ENCODE measurements at places on chromosomes 11 and 22.
A peak's percentile ranks its signal among the peaks of the same experiment; 100 is the strongest.

- H3K27ac ChIP-seq = peak overlapping the region; percentile 86
- no peaks in the 10 kb centered on the region for H3K27me3 ChIP-seq
- H3K4me1 ChIP-seq = peaks cover 19% of the 10 kb centered on the region
These were observed 60.5 kb downstream of the CYB5R2 start for GRCh38 chr11:7612661-7613393.

GRCh38 chr11:74373382-74373781 lies 24.9 kb downstream of the PGM2L1 start:
- H3K36me3 ChIP-seq = peaks cover 9% of the 10 kb centered on the region
- DNase-seq = no peak
- H3K4me3 ChIP-seq = no peak overlapping the region
- H3K27ac ChIP-seq = no peak overlapping the region
- peaks cover 25% of the 10 kb centered on the region for H3K4me1 ChIP-seq
- H3K27me3 ChIP-seq = no peaks in the 10 kb centered on the region

- H3K4me1 ChIP-seq = peaks cover 12% of the 10 kb centered on the region
- peak overlapping the region; percentile 35 for H3K27ac ChIP-seq
- H3K4me3 ChIP-seq = no peak overlapping the region
- DNase-seq = no peak
- H3K36me3 ChIP-seq = peaks cover 38% of the 10 kb centered on the region
These were observed 54.4 kb downstream of the ALX4 start for GRCh38 chr11:44255406-44256071.

GRCh38 chr11:96267001-96267495 lies 75.9 kb downstream of the MAML2 start:
- H3K27ac ChIP-seq = peak overlapping the region; percentile 79
- no peak for DNase-seq
- H3K36me3 ChIP-seq = peaks cover 35% of the 10 kb centered on the region
- no peak overlapping the region for H3K4me3 ChIP-seq
- H3K4me1 ChIP-seq = peaks cover 44% of the 10 kb centered on the region

DNA sequence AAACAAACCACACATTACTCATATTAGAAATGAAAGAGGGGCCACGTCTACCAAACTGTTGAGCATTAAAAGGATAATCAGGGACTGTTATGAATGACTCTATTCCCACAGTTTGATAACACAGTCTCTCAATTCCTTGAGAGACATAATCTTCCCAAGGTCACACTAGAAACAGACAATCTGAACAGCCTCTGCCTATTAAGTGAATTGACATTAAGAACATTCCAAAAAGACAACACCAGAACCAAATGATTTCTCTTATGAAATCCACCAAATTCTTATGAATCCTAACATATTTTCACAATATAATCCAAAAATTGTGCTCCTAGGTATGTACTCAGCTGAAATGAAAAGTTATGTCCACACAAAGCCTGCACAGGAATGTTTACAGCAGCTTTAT lies 4.6 kb downstream of the RFPL1 start:
- H3K4me1 ChIP-seq = peaks cover 17% of the 10 kb centered on the region
- peak overlapping the region; percentile 73 for H3K27ac ChIP-seq
- H3K27me3 ChIP-seq = no peaks in the 10 kb centered on the region
- H3K4me3 ChIP-seq = no peak overlapping the region

DNA sequence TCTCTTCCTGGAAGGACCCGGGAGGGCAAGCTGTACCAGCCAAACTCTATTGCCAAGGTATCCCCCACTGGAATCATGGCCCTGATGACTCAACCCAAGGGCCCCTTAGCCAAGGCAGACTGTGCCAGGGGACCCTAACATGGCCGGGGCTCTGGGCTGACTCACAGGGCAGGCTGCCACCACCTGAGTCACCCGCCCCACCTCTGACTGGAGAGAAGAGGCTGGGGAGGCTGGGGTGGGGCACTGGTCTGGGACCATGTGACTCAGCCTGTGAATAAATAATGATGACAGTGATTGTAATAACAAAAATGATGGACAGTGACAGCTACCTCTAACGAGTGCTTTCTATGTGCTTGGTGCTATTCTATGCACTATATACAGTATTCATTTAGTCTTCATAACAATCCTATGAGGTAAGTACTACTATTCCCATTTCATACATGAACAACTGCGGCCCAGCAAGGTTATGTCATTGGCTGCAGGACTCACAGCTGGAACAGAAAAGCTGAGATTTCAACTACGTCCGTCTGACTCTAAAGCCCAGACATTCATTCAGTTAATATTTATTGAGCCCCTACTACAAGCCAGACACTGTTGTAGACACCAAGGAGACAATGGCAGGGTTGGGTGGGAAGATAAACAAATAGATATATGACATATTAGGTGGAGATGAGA lies 84.2 kb downstream of the FBXO7 start:
- peaks cover 31% of the 10 kb centered on the region for H3K4me1 ChIP-seq
- H3K27me3 ChIP-seq = no peaks in the 10 kb centered on the region
- no peak overlapping the region for H3K4me3 ChIP-seq
- no peak for DNase-seq

DNA sequence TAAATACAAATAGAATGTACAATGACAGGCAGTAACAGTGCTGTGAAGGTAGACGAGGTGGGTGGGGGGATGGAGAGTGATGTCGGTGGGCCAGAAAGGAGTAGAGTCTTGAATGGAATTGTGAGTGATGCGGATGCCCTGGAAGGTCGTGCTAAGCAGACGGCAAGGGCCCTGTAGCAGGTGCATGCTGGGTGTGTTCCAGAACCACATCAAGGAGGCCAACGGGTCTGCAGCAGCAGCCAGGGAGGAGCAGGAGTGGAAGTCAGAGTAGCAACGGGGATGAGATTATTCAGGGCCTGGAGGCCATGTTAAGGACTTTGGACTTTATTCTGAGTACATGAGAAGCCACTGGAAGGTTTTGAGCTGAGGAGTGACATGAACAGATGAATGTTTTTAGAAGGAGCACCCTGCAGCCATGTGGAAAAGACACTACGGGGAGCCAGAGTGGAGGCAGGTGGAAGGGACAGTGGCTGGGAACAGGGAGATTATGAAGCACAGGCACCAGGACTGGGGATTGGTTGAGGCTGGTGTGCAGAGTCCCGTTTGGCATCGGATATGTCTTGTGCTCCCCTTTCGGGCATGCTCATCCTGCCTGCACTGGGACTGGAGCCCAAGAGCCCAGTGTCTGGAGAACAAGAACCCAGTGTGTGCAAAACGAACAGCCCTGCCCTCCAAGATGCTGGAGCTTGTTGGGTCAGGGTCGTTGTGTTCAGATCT lies 74.1 kb downstream of the COMMD9 start:
- DNase-seq = no peak
- H3K36me3 ChIP-seq = peaks cover 18% of the 10 kb centered on the region
- peaks cover 2% of the 10 kb centered on the region for H3K27me3 ChIP-seq

DNA sequence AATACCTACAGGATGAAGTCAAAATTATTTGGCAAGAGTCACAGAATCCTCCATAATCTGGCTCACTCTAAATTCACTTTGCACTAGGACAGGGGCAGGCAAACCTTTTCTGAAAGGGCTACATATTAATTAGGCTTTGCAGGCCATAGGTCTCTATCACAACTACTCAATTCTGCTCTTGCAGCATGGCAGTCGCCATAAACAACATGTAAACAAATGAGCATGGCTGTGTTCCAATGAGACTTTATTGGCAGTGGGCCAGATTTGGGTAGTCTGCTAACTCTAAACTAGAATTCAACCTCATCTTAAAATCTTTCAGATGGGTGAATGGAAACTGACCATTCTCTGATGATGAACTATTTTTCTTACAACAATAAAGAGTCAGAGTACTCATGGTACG lies 5.8 kb downstream of the THRSP start:
- H3K27me3 ChIP-seq = no peaks in the 10 kb centered on the region
- H3K27ac ChIP-seq = no peak overlapping the region
- no peak overlapping the region for H3K4me3 ChIP-seq
- H3K36me3 ChIP-seq = peaks cover 28% of the 10 kb centered on the region
- no peak for DNase-seq
- H3K4me1 ChIP-seq = peaks cover 3% of the 10 kb centered on the region

GRCh38 chr11:120211522-120212258 lies 858 bp downstream of the OAF start:
- H3K27ac ChIP-seq = peak overlapping the region; percentile 70
- H3K36me3 ChIP-seq = no peaks in the 10 kb centered on the region
- H3K4me3 ChIP-seq = peak overlapping the region; percentile 85

DNA sequence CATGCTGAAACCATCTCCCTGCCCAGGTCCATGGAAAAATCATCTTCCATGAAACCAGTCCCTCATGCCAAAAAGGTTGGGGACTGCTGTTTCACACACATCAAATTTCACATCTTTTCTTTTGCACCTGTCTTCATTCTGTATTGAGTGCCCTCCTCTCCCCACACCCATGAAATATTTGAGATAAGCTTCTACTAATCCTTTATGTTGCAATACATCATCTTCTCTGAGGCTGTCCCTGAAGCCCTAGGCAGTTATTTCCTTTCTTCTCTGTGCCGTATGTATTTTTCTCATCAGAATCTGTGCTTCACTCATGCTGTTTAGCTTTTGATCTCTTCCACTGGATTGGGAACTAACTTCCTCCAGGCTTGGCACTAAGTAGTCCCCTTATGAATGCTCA lies 40.0 kb upstream of the RRM1 start:
- peaks cover 21% of the 10 kb centered on the region for H3K4me1 ChIP-seq
- no peak overlapping the region for H3K27ac ChIP-seq
- no peak overlapping the region for H3K4me3 ChIP-seq
- H3K27me3 ChIP-seq = no peaks in the 10 kb centered on the region
- no peak for DNase-seq
- peaks cover 3% of the 10 kb centered on the region for H3K36me3 ChIP-seq

DNA sequence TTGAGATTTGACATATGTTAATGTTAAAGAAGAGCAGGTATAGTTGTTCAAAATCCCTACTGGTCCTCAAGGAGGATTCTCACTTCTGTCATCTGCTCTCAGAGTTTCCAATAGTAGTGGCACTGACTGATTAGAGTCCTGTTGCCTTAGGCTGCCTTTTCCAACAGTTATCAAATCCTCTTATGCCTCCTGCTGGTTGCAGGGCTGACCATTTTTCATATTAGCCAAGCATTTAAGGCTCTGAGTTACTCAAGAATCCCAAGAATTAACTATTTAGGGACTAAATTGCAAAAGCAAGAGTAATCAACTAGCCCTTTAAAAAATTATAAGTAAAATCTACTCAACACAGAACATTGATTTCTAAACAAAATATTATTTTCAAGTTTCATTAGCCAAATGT lies 212.0 kb upstream of the CHORDC1 start:
- H3K36me3 ChIP-seq = no peaks in the 10 kb centered on the region
- H3K27ac ChIP-seq = no peak overlapping the region
- no peaks in the 10 kb centered on the region for H3K27me3 ChIP-seq
- no peak for DNase-seq

DNA sequence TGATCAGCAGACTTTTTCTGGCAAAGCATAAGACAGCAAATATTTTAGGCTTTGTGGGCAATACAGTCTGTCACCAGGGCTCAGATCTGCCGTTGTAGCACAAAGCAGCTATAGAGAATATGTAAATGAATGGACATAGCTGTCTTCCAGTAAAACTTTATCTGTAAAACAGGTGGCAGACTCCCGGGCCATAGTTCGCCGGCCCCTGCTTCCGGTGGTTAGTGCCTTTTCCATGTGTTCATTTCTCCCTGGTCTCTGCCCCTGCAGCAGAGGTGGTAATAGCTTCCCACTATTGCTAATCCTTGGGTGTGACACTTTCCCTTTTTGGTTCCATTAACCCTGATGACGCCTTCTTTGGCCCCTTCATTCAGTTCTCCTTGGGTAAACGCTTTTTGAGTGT lies 93.7 kb upstream of the LDLRAD3 start:
- peaks cover 23% of the 10 kb centered on the region for H3K27me3 ChIP-seq
- H3K4me3 ChIP-seq = no peak overlapping the region
- H3K36me3 ChIP-seq = no peaks in the 10 kb centered on the region

GRCh38 chr11:34836958-34837856 lies 79.0 kb downstream of the APIP start:
- H3K4me3 ChIP-seq = no peak overlapping the region
- H3K4me1 ChIP-seq = no peaks in the 10 kb centered on the region
- H3K27ac ChIP-seq = no peak overlapping the region
- no peak for DNase-seq
- H3K36me3 ChIP-seq = peaks cover 7% of the 10 kb centered on the region

- no peak overlapping the region for H3K4me3 ChIP-seq
- H3K27ac ChIP-seq = no peak overlapping the region
- no peaks in the 10 kb centered on the region for H3K27me3 ChIP-seq
- no peaks in the 10 kb centered on the region for H3K36me3 ChIP-seq
These were observed 4.0 kb downstream of the VSTM5 start for GRCh38 chr11:93846411-93846810.

DNA sequence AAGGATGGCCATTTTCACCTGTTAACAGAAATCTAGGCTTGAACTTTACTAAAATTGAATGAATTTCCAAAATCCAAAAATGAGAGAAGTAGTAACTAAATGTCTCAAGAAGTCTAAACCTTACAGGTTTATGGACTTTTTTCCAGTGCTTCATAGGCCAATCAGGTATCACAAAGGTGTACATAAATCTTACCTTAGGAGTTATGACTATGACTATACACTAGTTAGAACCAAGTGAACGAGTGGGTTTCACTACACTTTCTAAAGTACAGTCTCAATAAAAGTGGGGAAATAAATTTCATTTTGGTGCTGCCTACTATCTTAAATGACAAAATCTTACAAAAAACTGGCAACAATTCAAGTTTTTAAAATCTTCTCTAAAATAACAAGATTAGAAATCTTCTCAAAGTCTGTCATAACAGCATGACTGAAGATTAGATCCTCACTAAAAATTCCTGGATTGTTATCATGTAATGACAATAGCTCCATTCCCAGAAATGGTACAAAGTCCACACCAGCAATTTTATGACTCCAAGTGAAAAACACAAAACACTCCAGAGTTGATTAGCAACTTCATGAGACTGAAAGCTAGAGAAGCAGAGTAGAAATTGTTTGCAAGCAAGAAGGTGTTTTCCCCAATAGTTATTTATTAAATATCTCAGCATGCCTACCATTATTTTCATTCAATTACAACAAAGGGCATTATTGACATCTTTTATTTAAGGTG lies 20.9 kb downstream of the SOX6 start:
- H3K4me1 ChIP-seq = peaks cover 25% of the 10 kb centered on the region
- no peak for DNase-seq
- peaks cover 2% of the 10 kb centered on the region for H3K36me3 ChIP-seq
- no peaks in the 10 kb centered on the region for H3K27me3 ChIP-seq

GRCh38 chr22:27492566-27493201 lies 308.9 kb downstream of the MN1 start:
- H3K27ac ChIP-seq = no peak overlapping the region
- H3K4me3 ChIP-seq = no peak overlapping the region
- H3K36me3 ChIP-seq = no peaks in the 10 kb centered on the region
- peaks cover 1% of the 10 kb centered on the region for H3K27me3 ChIP-seq
- peaks cover 20% of the 10 kb centered on the region for H3K4me1 ChIP-seq

- DNase-seq = no peak
- H3K4me3 ChIP-seq = peak overlapping the region; percentile 96
- peaks cover 50% of the 10 kb centered on the region for H3K4me1 ChIP-seq
- peaks cover 20% of the 10 kb centered on the region for H3K27me3 ChIP-seq
- peak overlapping the region; percentile 79 for H3K27ac ChIP-seq
These were observed 1.1 kb upstream of the CCND1 start for GRCh38 chr11:69639831-69640230.

- H3K36me3 ChIP-seq = peaks cover 12% of the 10 kb centered on the region
- H3K4me3 ChIP-seq = peak overlapping the region; percentile 92
- DNase-seq = no peak
These were observed 1.1 kb downstream of the EWSR1 start for GRCh38 chr22:29269230-29269604.

- no peak overlapping the region for H3K4me3 ChIP-seq
- H3K27ac ChIP-seq = no peak overlapping the region
- DNase-seq = no peak
- no peaks in the 10 kb centered on the region for H3K27me3 ChIP-seq
These were observed 10.9 kb downstream of the GAB2 start for GRCh38 chr11:78406568-78407196.

GRCh38 chr11:128900468-128900867 lies 9.3 kb downstream of the KCNJ5 start:
- H3K27me3 ChIP-seq = peaks cover 63% of the 10 kb centered on the region
- no peak for DNase-seq
- no peak overlapping the region for H3K27ac ChIP-seq
- no peaks in the 10 kb centered on the region for H3K36me3 ChIP-seq
- peaks cover 27% of the 10 kb centered on the region for H3K4me1 ChIP-seq
